ENCODE measurements at places on chromosomes 12 and 14.

DNA sequence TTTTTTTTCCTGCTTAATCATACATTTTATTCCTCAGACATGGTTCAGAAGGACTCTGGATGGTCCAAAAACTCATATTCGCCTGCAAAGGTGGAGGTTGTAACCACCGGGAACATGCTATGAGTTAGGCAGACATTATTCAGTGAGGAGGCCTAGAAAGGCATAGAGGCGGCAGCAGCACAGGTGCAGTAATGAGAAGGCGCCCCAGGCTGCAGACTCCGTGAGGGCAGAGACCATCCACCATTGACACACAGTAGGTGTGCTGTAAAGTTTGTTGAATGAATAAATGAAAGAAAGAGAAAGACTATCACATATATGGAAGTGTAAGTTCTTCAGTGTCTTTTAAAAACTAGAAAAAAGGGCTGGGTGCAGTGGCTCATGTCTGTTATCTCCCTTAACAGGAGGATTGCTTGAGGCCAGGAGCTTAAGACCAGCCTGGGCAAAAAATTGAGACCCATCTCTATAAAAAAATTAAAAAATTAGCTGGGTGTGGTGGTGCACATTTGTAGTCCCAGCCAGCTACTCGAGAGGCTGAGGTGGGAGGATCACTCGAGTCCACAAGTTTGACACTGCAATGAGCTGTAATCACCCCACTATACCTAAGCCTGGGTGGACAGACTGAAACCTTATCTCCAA, 34.5 kb upstream of the PTGR2 start:
- DNase-seq = no peak

DNA sequence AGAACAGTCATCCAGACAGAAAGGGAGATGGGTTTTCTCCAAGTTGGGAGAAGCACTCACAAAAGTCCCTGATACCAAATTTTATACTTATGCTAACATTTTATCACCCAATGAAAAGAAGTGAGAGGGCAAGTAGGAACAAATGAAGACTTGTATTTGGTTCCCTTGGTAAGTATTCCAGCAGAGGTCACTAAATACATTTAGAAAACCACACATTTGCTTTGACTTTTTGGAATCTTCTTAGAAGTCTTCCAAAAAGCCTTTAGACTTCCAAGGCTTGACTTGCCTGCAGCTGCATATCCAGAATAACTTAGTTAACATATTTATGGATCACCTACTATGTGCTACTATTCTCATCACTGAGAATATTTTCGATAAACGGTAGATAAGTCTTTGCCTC, 3.1 kb upstream of the GYS2 start:
- no peak for DNase-seq

DNA sequence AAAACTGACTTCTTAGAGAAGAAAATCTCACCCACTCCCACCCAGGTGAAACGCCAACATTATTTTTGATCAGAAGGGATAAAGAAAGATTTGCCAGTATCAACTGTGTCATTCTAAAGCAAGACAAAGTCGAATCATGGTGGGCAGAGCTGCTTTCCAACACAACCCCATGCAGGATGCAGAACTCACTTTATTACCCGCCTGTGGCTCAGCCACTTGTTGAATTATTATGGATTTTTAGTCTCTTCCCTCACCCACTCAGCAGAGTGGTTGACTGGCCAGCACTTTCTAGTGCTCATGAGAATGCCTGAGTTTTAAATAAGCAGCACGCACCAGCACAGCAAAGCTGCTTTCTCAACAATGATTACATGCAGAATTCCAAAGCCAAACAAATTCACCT, 32.1 kb downstream of the CRACR2A start:
- DNase-seq = no peak

DNA sequence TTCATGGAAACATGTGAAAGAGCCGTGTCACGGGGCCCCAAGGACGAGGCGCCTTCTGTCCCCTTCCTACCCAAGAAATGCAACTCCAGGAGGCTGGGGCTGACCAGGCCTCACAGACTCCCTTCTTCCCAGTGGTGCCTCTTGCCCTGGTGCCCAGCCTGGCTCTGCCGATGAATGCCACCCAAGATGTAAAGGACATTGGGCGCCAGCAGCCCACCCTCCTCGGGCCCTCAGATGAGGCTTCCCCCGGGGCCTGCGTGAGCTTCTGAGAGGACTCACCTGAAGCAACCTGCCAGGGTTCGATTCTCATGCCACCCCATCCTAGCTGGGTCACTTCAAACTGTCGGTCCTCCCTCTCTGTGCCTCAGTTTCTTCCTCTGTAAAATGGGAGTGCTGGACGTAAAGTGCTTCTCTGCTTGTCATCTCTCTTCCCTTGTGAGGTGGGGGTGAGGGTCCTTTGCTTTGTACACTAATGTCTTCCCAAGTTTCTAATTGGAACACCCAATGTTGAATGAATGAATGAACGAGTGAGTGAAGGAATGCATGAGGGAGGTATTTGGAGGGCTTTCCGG, 10.8 kb downstream of the FAM222A start:
- DNase-seq = no peak

DNA sequence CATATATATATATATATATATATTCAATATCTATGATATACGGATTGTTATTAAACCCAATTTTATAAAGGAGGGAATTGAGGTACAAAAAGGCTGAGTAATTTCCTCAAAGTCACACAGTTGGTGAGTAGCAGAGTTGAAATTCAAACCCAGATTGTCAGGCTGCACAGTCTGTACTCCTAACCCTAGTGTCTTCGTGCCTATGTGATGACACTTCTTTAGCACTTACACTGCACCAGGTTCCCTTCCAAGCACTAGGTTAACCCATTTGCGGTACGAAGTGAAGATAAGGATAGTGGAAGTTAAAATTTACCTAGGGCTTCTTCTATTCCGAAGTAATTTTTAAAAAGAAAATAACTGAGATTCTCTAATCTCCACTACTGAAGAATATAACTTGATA, 125.1 kb upstream of the TSPAN8 start:
- DNase-seq = no peak

DNA sequence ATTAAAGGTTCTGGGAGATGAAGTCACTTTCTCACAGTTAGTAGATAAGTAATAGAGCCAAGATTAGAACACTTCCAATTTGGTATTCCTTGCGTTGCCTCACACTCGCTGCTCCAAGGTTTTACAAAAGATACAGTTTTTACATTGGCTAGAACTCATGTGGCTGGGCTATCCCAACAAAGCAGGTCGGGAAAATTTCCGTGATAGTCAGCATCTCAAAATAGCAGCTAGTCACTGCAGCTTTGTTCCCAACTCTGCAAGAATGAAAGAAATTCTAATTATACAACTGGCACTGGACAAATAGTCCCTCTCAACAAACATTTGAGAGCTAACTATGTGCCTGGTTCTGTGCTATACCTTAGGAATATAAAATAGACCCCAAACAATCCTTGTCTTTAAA, 24.6 kb upstream of the PPP1R12A start:
- DNase-seq = no peak

DNA sequence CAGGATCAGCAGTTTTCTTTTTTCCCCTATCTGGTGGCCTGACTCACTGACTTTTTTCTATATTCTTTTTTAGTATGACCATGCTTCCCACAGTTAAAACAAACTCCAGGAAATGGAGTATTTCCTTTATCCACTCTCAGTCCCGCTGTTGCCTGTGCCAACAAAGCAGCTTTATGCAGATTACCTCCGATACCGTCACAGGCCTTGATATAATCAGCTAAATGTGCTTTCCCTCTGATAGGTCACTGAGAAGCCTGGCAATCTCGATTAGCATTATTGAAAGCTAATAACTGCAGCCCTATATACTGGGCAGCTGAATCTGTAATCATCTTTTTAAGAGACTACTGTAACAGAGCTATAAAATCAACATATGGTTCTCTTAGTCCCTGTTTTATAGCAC, 243.6 kb downstream of the KIF21A start:
- no peak for DNase-seq

DNA sequence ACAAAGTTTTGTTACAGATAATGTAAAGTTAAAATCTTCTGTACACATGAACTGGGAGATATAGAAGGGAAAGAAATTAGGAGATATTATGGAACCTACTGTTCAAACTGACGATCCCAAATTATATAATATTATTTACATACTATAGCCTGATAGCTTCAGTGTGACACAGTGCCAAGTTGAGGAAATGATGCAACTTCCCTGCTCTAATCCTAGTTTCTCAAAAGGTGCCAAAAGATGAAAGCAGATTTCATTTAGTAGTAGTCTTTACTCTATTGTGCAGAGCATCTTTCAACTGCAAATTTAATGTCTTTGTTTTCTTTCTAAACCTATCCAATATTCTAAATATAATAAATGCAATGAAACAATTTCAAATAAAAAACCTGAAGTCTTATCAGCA, 46.9 kb downstream of the COCH start:
- DNase-seq = no peak

DNA sequence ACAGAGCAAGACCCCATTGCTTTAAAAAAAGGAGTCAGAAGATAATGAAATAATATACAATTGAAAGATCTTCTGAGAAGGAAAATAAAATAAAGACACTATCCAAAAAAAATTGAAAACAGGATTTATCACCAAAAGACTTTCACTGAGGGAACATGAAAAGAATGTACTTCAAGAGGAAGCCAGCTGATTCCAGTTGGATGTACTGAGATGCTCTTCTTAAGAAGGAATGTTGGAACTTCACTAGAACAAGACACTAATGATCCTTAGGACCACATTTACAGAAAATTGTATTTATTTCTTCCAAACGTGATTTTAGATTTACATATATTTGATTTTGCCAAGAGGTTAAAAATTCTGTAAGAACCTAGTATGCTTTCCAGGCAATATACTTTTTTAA, 65.6 kb upstream of the CNOT2 start:
- DNase-seq = no peak

- no peak for DNase-seq
These were observed 6.6 kb upstream of the DLK1 start for GRCh38 chr14:100719976-100720520.

DNA sequence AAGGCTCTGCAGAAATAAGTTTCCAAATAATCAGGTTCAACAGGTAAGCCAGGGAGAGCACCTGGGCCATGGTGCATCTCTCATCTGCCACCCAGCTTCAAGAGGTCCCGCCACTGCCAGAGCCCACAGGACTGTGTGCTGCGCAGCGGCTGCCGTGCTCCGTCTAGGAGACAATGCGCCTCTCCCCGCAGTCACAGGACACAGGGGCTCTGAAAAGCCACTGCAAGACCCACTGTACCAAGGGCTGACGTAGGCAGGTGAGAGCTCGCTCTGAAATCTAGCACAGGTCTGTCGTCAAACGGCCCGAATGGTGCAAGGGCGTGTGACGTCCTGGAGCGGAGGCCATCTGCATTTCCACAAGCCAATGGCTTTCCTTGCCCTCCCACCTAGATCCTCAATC, 201.1 kb downstream of the CALM1 start:
- DNase-seq = no peak

DNA sequence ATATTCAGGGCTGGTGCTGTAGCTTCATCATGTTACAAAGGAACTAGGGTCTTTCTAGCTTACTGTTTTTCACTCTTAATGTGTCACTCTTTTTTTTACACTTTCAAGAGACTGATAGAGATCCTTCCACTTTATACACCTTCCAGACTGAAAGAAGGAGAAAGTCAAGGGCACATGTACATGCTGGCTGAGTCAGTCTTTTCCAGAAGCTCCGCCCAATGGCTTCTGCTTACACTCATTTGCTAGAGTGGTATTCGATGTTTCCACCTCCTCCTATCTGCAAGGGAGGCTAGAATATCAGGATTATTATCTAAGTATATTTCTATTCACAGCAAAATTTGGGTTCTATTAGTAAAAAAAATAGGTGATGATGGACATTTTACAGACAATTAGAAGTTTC, 325.8 kb upstream of the OR4E1 start:
- DNase-seq = no peak

DNA sequence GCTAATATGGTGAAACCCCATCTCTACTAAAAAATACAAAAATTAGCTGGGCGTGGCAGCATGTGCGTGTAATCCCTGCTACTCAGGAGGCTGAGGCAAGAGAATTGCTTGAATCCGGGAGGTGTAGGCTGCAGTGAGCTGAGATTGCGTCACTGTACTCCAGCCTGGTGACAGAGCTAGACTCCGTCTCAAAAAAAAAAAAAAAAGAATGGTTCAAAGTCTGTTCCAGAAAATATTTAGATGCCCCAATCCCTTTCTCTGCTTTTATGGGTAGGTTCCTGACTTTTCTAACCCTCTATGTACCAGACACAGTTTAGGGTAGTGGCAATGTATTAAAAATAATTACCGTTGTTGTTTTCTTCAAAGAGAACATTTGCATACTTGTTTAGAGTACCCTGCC, 161.4 kb downstream of the STXBP6 start:
- DNase-seq = no peak

DNA sequence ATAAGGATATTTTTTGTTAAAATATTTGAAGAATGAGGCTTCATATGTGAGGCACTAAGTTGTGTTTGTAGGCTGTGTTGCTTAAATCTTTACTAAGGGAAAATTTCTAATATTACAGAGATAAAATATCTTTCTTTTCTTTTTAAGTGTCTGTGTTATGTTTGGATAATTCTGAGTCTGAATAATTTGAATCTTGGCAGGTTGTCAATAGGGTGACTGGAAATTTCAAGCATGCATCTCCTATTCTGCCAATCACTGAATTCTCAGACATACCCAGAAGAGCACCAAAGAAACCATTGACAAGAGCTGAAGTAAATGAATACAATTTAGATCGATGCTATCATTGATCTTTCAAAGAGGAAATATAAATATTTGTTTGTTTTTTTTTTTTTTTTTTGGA, 29.4 kb downstream of the TMPO start:
- DNase-seq = no peak

DNA sequence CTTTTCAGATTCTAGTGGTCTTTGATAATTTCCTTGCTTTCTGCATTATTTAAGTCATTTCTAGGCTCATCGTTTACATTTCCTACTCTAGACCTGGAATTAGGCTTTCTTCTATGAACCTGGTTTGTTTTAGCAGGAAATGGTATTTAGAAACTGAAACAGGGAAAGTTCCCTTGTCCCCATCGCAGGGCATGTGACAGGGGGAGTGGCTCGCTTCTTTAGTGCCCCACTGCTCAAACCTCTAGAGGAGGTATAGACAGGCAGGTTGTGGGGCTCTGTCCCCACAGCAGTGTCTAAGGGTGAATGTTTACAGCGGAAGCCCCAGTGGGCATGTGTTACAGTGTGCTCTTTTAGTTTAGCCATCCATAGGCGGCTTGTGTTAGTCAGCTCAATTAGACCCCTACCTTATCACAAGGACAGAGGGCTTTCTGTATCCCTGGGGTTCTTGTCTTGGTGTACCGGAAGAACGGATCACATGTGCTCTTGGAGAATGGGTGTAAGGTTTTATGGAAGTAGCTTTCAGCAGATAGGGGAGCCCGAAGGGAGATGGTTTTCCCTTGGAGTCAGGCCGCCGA, 25.0 kb downstream of the IFT81 start:
- no peak for DNase-seq
